NCI-H774 (cell line): ENCODE measurements at places on chromosomes 2 and 18.
A peak's percentile ranks its signal among the peaks of the same experiment; 100 is the strongest.

- DNase-seq: no peak
Observed at GRCh38 chr2:46142546-46143428, 154.4 kb upstream of the EPAS1 start.

GRCh38 chr2:124353656-124354055 lies 328.6 kb downstream of the CNTNAP5 start:
- no peak for DNase-seq

GRCh38 chr2:154707994-154708575 lies 9.6 kb downstream of the KCNJ3 start:
- DNase-seq: no peak

DNA sequence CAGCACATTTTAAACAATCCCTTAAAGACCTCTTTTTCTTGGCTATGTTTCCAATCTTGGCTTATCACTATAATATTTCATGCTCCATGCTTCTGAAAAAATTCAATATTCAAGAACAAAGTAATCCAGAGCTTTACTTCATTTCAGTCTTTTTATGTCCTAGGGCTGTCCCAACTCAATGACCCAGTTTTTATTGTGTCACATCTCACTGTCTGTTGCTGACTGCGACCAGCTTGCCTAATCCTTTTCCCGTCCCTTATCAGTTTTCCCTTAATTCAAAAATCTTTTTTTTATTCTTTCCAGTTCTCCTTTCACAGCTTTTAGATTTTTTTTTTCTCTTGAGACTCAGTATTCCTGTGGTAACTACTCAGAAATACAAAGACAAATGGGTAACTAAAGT lies 10.2 kb downstream of the TMEM17 start:
- no peak for DNase-seq

GRCh38 chr2:9692456-9693195 lies 61.8 kb upstream of the YWHAQ start:
- DNase-seq: no peak

GRCh38 chr18:9688036-9688741 lies 19.9 kb upstream of the RAB31 start:
- no peak for DNase-seq

GRCh38 chr18:54787616-54788015 lies 40.7 kb upstream of the RAB27B start:
- DNase-seq: no peak

GRCh38 chr18:45749918-45750689 lies 26.1 kb downstream of the SLC14A1 start:
- DNase-seq: no peak

DNA sequence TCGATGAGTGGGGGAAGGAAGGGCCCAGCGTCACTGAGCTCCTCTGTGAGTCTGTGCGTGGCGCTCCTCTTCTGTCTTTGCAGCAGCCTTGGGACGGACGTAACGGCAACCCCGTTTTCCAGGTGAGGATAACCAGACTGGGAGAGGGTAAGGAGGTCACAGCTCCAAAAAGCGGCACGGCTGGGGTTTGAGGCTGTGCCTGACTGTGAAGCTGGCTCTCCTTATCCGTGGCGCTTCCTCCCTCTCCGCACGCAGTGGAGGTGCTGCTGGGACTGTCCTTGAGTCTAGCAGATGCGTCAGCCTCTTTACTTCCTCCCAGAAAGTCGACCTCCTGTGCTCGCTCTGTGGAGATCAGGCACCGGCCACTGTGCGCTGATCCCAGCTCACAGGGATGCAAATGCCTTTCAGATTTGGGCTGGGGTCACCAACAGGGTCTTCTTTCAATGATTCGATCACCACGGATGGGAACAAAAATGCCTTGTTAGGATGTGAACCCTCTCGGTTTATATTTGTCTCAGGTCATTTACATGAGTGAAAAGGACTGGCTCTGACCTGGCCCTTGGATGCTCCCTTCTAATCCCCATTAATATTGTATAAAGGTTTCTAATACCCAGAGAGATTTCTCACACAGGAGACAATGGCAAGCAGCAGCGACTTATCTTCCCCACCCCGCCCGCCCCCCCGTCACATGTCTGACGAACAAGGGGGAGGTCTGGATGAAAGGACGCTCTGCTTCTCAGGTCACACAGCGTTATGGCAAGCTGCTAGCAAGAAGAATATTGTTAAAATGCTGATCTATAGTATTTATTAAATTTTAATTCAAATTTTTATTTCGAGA lies 30.1 kb upstream of the E2F6 start:
- no peak for DNase-seq

DNA sequence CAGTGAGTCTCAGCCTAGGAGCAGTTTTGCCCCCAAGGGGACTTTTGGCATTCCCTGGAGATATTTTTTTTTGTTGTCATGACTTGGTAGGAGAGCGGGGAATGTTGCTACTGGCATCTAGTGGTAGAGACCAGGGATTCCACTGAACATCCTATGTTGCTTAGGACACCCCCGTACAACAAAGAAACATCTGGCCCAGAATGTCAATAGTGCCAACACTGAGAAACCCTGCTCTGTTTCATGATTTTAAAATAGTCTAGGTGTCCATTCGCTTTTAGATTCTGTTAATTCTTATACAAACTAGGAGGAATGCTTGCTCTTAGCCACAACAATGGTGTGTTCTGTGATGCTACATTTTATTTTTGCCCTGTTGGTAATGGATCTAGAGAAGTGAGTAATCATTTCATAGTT lies 225.8 kb upstream of the SIX3 start:
- DNase-seq: no peak

- DNase-seq: peak; percentile 41
Observed at GRCh38 chr18:33960417-33960816, 264.3 kb downstream of the NOL4 start.

DNA sequence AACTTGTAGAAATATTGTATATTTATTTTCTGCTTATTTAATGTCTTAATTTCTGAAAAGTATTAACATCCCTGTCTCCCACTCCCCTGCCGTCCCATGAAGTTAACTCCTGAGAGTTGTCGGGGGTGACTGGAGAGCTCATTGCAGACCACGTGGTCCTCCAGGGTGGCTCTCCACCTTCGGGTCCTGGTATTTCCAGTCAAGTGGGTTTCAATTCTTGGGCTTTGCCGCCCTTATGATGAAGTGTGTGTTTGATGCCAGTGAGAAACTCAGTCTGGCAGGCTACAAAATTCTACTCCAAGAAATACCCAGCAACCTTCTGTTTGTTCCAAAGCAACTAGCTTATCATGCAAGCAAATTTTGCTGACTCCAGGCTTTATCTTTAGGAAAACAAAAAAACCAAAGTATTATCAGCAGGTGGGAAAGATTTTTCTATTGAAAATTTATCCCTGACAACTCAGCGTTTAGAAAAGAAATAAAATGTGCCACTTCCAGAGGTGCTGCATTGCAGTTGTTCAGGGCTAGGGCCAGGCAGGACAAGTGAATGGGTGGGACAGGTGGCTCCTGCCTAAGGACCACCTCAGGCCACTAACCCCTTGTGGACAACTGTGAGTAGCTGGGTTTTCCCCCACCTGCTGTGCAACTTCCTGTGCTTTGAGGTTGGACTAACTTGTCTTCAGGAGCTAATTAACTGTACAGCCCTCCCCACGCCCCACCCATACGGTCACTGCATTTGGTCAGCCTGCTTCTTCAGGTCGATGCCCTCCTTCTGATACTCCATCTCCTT lies 46.6 kb downstream of the BCL2L11 start:
- DNase-seq: no peak

GRCh38 chr2:70536517-70537055 lies 17.0 kb downstream of the TGFA start:
- DNase-seq: no peak

GRCh38 chr2:21406386-21406785 lies 282.6 kb downstream of the TDRD15 start:
- DNase-seq: no peak

GRCh38 chr2:58479535-58480140 lies 238.5 kb upstream of the FANCL start:
- DNase-seq: no peak

DNA sequence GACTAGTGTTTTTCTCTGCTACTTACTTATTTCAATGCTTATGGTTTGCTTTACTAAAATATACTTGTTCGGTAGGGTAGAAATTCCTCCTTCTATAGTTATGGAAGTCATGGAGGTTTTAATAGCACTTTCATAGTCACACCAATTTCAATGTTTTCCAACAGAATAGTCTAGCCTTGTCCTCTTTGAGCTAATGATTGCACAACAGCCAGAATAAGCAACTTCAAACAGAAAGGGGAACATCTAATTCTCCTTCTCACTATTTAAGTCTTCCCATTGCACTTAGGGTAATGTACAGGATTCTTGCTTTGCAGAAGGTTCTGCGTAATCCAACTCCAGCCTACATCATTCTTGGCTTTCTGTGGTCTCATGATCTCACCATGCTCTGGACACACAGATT lies 287.7 kb upstream of the GCFC2 start:
- DNase-seq: no peak

DNA sequence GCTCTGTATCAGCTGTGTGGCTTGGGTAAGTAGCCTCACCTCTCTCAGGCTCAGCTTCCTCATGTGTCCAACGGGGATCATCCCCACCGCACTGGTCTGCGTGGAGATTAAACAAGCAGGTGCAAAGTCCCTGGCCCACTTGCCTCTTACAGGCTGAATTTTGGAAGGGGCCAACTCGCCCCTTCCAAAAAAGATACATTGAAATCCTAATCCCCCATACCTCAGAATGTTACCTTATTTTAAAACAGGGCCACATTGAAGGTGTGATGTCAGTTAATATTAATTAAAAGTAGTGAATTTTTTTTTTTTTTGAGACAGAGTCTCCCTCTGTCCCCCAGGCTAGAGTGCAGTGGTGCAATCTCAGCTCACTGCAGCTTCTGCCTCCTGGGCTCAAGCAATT lies 34.8 kb downstream of the TBC1D8 start:
- DNase-seq: no peak

- DNase-seq: no peak
Observed at GRCh38 chr2:147398996-147399395, 445.8 kb upstream of the ACVR2A start.

DNA sequence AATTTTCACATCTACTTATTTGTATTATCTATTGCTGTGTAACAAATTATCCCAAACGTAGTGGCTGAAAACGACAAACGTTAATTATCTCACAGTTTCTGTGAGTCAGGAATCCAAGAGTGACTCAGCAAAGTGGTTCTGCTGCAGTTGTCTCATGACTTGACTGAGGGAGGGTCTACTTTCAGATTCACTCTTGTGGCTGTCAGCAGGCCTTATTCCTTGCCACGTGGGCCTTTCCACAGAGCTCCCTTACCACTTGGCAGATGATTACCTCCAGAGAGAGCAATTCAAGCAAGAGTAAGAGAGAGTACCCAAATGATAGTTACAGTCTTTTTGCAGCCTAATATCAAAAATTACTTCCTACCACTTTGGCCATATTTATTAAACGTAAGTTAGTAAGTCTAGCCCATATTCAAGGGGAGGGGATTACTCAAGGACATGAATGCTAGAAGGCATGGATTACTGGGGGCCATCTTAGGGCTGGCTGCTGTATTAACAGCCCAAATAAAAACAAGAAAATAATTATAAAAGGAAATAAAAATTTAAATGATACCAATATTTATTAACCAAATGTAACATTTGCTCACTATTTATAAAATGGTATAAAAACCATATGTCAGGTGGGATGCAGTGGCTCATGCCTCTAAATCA lies 48.7 kb upstream of the NBEAL1 start:
- DNase-seq: peak; percentile 1

DNA sequence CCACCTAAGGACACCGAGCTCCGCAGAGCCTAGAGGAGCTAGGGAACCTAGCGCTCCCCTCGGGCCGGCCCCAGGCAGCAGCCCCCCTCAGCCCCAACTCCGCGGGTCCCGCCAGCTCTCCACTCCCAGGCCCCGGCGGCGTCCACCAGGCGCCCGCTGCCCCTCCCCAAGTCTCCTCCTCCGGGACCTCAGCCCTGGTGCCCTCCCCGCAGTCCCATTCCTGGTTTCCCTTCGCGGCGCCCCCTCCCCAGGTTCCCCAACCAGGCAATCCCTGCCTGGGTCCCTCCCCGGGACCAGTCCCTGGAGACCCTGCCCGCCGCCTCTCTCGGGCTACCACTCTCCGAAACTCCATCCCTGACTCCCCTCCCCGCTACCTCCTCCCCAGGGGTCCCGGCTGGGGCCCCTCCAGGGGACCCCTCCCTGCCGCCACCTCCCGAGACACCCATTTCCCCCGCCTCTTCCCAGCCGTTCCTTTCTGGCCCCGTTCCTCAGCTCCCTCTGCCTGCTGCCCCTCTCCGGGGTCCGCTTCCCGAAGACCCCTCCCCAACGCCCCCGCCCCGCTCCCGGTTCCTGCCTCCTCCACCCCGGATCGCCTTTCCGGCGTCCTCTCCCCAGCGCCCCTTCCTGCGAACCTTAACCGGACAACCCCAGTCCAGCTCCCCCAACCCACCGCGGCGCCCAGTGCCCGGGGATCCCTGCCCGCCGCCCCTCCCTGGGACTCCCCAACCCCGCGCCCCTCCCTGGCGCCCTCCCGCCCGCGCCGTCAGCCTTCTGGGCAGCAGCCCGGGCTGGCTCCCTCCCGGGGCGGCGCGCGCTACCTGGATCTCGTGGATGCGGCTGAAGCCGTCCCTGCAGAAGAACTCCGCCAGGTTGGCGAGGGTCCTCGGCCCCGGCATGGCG lies 678 bp downstream of the CYP27C1 start:
- no peak for DNase-seq

- no peak for DNase-seq
Observed at GRCh38 chr2:186517090-186517489, 31.0 kb downstream of the ZC3H15 start.

- no peak for DNase-seq
Observed at GRCh38 chr2:29705616-29706015, 215.8 kb downstream of the ALK start.

DNA sequence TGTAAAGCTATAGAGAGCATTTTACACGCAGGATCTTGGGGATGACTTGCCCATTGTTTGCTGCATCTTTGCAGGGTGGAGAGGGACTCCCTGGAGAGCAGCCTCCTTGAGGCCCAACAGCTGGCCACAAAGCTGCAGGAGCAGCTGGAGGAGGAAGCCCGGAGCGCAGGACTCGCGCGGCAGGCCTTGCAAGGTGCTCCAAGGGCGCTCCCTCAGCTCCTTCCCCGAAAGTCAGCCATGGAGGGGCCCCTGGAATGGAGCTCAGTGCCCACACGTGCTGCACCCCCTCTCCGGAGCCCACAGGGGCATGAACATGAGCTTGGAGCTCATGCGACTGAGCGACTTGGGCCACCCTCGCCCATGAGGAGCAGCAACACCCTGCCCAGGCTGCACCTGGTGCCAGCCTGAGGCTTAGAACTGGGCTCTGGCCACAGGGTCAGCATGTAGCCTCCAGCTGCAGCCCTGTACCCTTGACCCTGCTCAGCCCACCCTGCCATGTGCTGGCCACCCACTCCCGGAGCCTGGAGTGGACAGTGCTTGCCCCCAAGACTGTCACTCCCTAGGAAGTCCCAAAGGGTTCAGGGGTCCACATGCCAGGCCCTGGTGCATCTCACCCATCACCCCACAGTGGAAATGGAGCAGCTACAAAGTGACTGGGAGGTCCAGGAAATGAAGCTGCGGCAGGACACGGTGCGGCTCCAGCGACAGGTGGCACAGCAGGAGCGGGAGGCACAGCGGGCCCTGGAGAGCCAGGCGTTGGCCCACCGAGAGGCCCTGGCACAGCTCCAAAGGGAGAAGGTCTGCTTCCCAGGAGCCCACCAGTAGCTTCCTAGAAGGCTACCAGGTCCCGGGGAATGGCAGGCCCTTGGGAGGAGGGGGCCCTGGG lies 43.0 kb downstream of the CROCC2 start:
- DNase-seq: no peak

- no peak for DNase-seq
Observed at GRCh38 chr2:107737756-107738155, 88.9 kb upstream of the RGPD4 start.

GRCh38 chr2:121431214-121431613 lies 99.5 kb upstream of the RNU4ATAC start:
- DNase-seq: no peak
